ENCODE measurements at places on chromosomes 3 and 15.

DNA sequence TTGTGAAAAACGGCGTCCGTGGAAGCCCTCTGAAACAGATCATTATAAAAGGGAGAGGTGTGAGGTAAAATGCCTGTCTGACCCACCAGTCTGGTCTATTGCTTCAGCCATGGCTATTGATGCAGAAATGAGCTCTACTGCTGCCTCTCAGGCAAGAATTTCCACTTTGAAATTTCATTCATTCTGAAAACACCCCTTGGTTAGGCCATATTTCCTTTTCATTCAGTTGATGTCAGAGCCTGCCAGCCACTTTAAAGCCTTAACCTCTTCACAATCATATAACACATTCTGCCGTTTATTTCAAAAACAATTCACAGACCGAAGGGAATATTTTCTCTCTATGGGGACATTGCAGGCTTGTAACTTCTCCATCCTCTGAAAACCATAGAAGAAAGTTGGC, 71.9 kb downstream of the FOXB1 start:
- no peak for DNase-seq

- DNase-seq = no peak
Observed at GRCh38 chr3:195397524-195397923, 45.3 kb downstream of the ACAP2 start.

DNA sequence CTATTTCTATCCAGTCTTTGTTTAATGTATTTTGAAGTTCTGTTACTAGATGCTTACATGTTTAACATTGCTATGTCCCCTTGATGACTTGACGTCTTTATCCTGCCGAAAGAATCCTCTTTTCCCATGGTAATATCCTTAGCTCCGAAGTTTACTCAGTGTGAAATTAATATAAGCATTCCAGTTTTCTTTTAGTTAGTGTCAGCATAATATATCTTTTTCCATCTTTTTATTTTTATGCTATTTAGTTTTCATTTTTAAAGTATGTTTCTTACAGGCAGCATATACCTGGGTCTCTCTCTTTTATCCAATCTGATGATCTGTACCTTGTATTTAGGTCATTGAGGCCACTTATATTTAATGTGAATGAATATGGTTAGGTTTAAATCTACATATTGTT, 39.1 kb upstream of the MEF2A start:
- no peak for DNase-seq

- no peak for DNase-seq
Observed at GRCh38 chr15:57284535-57284934, 91.8 kb upstream of the CGNL1 start.

- DNase-seq = no peak
Observed at GRCh38 chr15:79365765-79366164, 54.9 kb downstream of the TMED3 start.

GRCh38 chr15:61935493-61935892, 124.8 kb downstream of the VPS13C start:
- DNase-seq = no peak

GRCh38 chr3:195859846-195860411, 48.2 kb upstream of the MUC4 start:
- DNase-seq = no peak

GRCh38 chr3:69212411-69213160, 90.2 kb upstream of the LMOD3 start:
- peak; percentile 44 for DNase-seq
